Psoas muscle (tissue), 8 donors: ENCODE measurements at places on chromosomes 12 and 14. TPM values are rescaled to one million over a fixed set of nuclear protein-coding genes. Genes with fewer than 3 reads are reported as not detected.

Gene ADSS1
- 187 TPM for polyA plus RNA-seq

Gene SLCO1B3
- polyA plus RNA-seq: not detected

Gene NID2
- polyA plus RNA-seq: 3.8 TPM

Gene CCDC197
- 0.69 TPM for polyA plus RNA-seq

Gene GUCY2C
- not detected for polyA plus RNA-seq

DNA sequence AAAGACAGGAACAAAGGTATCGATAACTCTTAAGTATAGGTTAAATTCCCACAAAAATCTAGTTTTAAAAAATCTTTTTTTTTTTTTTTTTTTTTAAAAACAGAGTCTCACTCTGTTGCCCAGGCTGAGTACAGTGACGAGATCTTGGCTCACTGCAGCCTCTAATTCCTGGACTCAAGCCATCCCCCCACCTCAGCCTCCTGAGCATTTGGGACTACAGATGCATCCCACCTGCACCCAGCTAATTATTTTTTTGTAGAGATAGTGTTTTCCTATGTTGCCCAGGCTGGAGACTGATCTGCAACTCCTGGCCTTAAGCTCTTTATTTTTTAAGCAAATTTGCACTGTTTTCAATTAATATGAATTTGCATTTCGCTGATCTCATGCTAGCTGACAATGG is 9.8 kb downstream of the PSEN1 start:
- DNase-seq: no peak

GRCh38 chr14:54776361-54777001 is 126.1 kb downstream of the GCH1 start:
- peak; percentile 59 for DNase-seq

GRCh38 chr12:107884769-107885694 is 110.5 kb downstream of the ASCL4 start:
- DNase-seq: peak; percentile 31

DNA sequence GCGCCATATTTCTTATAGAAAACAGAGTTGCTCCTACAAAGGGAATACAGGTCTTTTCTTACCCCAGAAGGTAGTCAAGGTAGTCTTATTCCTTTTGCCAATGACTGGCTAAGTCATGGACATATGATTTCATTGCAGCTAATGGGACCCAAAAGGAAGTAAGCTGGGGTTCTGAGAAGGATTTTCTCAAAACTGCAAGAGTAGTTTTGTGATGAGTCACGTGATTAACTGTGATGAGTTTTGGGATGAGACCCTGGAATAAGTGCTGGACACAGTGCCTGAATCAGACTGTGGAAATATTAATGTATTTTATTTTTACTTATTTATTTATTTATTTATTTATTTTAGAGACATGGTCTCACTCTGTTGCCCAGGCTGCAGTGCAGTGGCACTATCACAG is 13.4 kb upstream of the NIN start:
- DNase-seq: no peak

- peak; percentile 58 for DNase-seq
Observed at GRCh38 chr14:105047283-105048016, 17.8 kb downstream of the GPR132 start.

DNA sequence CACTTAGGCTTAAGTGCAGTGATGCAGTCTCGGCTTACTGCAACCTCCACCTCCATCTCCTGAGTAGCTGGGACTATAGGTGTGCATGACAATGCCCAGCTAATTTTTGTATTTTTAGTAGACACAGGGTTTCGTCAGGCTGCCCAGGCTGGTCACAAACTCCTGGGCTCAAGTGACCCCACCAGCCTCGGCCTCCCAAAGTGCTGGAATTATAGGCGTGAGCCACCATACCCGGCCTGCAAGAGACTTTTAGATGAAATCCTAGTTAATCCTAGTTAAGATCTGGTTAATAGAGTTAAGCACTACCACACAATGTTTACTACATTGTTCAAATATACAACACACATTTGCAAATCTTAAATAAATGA is 196.5 kb upstream of the AMIGO2 start:
- no peak for DNase-seq

DNA sequence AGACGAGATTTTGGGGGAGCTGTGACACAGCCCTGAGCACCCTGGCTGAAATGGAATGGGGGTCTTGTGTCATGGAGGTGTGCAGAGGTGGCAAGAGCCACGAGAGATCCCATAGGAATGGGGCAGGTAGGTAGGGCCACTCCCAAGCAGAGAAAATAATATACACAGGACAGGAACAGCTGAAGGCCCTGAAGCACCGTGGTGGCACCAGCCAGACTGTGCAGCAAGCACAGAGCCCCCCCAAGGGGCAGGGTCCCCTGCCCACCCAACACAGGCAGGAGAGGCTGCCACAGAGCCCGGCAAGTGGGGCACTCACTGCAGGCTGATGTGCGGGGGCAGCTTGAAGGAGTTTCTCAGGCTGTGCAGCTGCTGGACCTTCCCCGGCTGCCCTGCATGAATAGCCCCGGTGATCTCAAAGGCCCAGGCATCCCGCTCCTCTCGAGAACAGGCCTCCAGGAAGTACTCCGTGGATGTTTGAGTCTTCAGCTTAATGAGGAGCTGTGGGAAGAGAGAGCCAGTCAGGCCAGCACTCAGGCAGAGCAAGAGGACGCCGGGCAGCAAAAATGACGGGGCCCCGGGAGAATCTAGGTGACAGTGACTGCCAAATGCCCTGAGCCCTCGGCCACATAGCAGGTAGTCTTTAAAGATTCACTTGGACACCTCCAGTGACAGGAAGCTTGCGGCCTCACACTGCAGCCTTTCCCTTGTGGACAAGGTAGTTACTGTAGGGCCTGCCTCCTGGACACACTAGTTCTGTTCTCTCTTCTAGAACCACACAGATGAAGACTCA is 16.7 kb downstream of the PLEK2 start:
- no peak for DNase-seq
